ENCODE measurements at places on chromosomes 2 and 18.

- no peak for DNase-seq
These were observed at the start of gene SLC9A4 for GRCh38 chr2:102473020-102473419. SLC9A4 (plus strand) TSS chr2:102473226; CDS start chr2:102473760, 534 bp downstream.

DNA sequence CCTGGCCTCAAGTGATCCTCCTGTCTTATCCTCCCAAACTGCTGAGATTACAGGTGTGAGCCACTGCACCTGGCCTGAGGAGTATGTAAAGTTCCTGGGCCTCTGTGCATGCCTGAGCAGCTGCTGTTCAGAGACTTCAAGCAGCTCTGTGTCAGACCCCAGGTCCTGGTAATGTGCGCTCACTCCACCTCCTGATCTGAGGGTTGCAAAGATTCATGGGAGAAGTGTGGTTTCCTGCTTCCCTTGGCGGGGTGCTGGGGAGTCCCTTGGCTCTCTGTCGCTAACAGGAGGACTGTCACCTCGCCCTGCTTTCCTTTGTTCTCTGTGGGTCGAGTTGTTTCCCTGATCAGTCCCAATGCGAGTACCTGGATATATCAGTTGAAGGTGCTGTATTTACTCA is 8.6 kb upstream of the IL36A start:
- no peak for DNase-seq

GRCh38 chr2:119283873-119284331 is 60.3 kb downstream of the STEAP3 start:
- DNase-seq = peak; percentile 84

DNA sequence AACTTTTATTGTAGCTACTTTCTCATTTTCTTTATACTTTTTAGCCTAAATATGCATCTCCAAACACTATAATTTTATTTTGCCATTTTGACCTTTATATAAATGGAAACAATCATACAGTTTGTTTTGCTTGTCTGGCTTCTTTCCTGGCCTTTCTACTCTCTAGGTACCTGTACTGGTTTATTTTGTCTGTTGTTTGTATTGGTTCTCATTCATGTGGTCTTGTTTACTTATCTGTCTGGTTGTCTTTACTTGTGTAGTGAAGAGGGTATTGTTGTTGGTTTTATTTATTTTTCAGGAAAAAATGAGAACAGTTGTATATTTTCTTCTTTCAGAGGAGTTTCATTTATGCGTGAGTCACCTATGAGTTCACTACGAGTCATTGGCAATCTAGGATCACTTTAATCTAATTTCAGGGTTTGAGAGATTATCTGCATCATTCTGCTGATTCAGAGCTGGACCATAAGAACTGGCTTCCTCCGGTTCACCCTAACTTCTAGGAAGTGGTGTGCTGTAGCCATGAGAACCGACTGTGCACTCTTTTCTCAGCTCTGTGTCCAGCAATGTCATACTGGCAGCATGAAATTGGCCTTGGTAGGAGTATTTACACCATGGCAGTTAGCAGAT is 33.1 kb upstream of the HDAC4 start:
- no peak for DNase-seq

DNA sequence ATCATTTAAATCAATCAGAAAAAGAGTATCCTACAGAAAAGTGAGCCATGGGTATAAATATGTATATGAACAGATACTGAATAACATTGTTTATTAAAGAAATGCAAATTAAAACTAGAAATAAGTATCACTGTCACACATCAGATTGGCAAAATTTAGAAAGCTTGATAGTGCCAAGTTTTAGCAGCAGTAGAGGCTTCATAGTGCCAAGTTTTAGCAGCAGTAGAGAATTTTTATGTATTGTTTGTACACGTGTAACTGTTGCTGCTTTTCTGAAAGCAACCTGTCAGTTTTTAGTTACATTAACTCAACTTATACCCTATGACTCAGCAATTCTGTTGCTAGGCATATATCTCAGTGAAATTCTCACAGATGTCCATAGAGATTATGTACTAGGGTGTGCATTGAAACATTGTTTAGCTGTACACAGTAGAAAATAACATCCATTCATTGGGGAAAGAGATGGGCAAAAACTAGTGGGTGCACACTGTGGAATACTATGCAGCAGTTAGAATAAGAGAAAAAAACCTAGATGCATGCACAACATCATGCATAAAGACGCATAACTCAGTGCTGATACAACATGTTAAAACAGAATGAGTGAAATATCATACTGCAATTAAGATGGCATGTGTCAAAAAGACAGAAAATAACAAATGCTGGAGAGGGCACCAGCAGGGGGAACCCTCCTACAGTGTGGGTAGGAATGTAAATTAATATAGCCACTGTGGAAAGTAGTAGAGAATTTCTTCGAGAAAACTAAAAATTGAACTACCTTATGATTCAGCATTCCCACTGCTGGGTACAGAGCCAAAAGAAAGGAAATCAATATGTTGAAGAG is 294.5 kb upstream of the NT5C1B start:
- no peak for DNase-seq

- DNase-seq = no peak
These were observed 149.3 kb downstream of the HAUS1 start for GRCh38 chr18:46253498-46253897.

DNA sequence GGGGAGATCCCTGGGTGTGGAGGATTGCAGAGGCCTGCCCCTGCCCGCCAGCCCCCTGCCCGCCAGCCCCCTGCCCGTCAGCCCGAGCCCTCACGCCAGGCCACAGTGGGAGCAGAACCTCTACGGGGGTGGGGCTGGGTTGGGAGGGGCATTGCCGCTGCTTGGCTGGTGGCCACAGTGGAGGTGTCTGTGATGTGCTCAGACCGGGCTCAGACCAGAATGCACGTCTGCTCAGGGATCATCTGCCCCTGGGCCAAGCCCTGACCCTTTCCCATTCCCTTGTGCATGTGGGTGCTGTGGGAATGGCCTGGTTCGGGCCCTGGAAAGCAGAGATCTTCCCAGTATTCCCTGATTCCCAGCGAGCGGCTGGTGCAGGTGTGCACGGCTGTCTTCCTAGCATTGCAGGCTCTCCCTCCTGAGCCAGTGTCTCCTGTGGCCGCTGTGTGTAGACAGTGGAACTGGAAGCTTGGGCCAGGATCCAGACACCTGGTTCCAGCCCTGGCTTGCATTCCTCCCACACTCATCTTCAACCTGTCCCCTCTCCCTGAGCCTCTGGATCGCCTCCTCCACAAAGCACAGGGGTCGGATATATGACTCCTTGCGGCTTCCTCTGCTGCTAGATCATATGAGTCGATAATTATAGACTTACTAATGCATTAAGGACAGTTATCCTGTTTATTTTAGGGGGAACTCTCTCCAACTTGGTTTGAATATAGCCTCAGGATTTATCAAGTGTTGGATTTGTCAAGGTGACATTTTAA is 161.6 kb downstream of the LDLRAD4 start:
- no peak for DNase-seq
